Activated gamma-delta T cell treated with Interleukin-2 at 50 U/mL for 16 hours (primary cell): ENCODE measurements at places on chromosomes 7 and 10.

- DNase-seq = no peak
These were observed 279.7 kb upstream of the RNF32 start for GRCh38 chr7:156360835-156361234.

- no peak for DNase-seq
These were observed 1250.6 kb downstream of the GATA3 start for GRCh38 chr10:9305018-9305655.

- no peak for DNase-seq
These were observed 208.3 kb downstream of the PRPF18 start for GRCh38 chr10:13794992-13795612.

- no peak for DNase-seq
These were observed 216.7 kb downstream of the FAM107B start for GRCh38 chr10:14558025-14558424.

DNA sequence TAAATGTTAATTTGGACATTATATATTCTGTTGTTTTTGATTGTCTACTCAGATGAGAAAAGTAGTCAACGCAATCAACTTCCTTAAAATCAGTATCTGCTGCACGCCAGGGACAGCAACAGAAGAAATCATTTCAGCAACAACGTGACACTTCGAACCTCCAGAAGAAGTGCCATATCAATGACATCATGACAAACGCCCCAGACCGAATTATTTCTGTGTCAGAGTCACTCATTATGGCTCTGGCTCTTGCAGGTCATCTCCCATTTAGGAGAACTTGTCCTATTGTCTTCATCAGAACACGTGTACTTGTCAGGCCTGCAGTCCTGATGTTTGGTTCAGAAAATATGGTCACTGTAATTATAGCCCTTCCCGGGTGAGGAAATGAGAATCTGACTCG is 276.3 kb downstream of the ADARB2 start:
- DNase-seq = no peak

GRCh38 chr7:44320794-44321371 is 4.5 kb downstream of the CAMK2B start:
- DNase-seq = no peak

GRCh38 chr7:50205011-50205410 is 99.5 kb upstream of the IKZF1 start:
- no peak for DNase-seq

- no peak for DNase-seq
These were observed 272.3 kb upstream of the RNF32 start for GRCh38 chr7:156368053-156368843.

- DNase-seq = no peak
These were observed 207.3 kb downstream of the NXPH1 start for GRCh38 chr7:8640671-8641070.

DNA sequence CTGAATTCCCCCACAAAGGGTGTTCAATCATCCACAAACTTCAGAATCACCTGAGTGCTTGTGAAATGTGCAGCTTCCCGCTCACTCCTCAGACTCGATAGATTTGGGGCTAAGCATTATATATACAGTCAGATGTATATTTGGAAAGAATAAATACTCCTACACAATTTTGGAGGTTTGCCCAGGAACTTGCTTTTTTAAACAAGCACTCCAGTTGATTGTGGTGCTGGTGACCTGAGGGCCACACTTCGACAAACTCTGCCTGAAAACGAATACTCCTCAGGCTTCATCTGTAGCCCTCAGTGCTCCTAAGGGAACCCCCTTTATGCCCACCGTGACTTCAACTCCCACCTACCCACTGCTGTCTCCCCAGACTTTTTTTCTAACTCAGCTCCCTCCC is 211.6 kb downstream of the INHBA start:
- DNase-seq = no peak

DNA sequence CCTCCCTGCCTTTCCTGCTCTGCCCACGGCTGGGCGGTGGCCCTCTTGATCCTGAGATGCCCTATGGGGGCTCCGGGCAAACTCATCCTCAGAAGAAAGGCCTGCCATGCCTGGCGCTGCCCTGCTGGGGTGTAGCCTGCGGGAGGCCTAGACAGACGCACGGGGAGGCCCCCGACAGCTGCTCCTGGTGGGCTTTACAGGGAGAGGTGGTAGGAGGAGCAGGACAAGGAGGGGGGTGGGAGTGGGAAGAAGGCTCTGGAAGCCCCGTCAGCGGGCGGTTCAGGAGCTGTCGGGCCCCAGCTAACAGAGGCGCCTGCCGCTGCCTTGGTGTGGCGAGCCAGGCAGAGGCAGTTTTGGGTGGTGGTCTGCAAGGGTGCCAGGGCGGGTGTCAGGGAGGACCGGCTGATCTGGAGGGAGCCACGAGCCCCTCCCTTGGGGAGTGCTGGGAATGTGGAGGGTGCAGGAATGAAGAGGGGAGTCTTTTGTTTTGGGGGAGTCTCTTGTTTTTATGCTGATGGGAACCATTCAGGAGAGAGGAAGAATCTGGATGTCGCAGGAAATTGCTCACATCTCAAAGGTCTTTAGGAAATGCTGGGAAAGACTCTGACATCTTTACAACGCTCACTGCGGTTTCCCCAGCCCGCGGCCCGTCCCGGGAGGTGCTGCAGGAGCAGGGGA is 63.5 kb downstream of the CFAP46 start:
- DNase-seq = no peak

GRCh38 chr10:117400329-117400728 is 25.1 kb upstream of the PDZD8 start:
- no peak for DNase-seq

GRCh38 chr10:98029149-98030092 is 1.0 kb downstream of the CRTAC1 start:
- no peak for DNase-seq

- DNase-seq = no peak
These were observed 1.7 kb downstream of the NKX6-2 start for GRCh38 chr10:132783940-132784865.

DNA sequence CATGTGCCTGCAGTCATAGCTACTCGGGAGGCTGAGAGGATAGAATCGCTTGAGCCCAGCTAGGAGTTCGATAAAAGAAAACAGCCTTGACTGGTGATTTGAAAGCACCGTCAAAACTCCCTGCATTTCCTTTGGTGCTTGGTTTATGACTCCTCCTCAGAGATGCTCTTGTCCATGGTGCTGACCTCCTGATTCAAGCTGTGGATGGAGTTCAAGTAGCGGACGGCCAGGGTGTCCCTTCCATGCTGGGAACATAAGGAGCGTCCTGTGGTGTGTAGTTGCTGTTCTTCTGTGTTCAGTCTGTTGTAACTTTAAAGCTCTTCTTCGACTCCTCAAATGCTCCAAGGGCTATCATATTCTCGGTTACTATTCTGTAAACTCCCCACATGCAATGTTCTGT is 382.5 kb upstream of the KIAA1217 start:
- no peak for DNase-seq

DNA sequence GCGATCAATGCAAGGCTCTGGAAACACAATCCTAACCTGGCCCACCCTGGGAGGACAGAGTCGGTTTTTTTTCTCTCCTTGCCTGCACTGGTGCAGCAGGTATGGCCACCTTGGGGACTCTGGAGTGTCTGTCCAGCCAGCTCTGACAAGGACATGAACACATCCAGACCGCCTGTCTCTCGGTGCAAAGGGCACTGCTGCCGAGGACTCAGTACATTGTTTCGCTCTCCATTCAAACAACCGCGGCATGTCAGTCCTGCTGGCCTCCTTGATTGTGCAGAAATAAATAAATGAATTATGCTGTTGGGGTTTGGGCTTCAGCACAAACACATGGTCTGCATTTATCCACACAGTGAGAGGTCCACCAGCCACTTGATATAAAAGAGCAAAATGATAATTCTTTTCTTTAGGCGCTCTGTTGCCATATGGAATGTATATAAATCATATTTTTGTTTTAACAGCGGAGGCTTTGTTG is 565.2 kb downstream of the KCNMA1 start:
- DNase-seq = no peak

DNA sequence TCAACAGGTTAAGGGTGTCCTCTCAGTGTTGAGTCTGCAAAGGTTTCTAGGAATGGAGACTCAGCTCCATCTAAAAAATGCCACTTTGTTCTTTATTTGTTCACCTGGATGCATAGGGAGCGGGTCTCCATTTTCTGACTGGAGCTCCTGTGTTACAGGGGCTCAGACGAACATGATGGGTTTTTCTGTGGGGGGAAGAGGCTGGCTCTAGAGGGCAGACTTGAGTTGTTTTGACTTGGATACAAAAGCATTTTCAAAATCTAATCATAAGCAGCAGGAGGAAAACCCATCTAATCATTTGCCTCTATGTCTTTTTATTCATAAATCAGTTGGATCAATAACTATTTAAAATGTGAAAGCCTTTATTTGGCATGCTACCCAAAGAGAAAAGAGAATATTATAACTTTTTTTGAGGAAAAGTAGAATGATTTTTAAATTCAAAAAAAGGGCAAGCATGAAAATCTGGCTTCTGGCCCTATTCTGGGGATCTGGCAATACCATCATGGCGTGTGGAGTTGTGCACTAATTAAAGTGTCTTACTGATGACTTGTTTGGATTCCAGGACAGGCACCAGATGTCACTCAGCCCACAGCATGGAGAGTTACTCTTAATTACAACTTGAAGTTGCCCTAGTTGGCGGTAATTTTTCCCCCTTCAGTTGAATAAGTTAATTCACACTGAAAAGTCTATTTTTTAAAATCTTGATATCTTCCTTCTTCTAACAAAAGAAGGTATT is 594.9 kb downstream of the REEP3 start:
- no peak for DNase-seq

- no peak for DNase-seq
These were observed 291.3 kb upstream of the ZMIZ1 start for GRCh38 chr10:78777466-78777865.

DNA sequence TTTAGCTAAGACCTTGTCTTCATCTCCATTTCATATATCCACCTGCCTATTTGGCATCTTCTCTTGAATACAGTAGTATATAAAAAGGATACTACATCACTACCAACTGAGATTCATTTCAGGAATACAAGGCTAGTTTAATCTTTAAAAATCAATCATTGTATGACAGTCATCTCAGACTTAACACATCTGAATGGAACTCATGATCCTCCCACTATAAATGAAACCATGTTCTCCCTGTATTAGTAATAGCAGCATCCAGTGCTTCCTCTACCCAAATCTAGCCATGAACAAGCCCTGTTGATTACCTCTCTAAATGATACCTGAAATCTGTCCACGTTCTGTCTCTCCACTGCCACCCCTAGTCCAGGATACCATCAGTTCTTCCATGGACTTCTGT is 196.2 kb downstream of the CDK14 start:
- no peak for DNase-seq

- DNase-seq = no peak
These were observed 175.9 kb downstream of the NEURL1 start for GRCh38 chr10:103669243-103669929.

DNA sequence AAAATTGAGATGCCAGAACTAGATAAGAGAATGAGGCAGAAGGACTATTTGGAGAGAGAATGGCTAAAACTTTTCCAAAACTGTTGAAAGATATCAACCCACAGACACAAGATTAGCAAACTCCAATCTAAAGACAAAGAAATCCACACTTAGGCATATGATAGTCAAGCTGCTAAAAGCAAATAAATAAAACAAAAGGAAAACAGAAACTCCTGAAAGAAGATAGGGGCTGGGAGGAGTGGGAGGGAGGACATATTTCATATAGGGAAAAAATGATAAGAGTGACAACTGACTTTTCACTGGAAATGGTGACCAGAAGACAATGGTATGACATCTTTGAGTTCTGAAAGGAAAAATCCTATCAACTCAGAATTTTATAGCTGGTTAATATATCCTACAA is 105.4 kb upstream of the ADO start:
- no peak for DNase-seq

- DNase-seq = no peak
These were observed 208.8 kb downstream of the HIBADH start for GRCh38 chr7:27453702-27454405.

GRCh38 chr7:22269963-22270362 is 87.0 kb downstream of the RAPGEF5 start:
- no peak for DNase-seq

GRCh38 chr7:31651234-31652062 is 35.6 kb upstream of the PPP1R17 start:
- no peak for DNase-seq

DNA sequence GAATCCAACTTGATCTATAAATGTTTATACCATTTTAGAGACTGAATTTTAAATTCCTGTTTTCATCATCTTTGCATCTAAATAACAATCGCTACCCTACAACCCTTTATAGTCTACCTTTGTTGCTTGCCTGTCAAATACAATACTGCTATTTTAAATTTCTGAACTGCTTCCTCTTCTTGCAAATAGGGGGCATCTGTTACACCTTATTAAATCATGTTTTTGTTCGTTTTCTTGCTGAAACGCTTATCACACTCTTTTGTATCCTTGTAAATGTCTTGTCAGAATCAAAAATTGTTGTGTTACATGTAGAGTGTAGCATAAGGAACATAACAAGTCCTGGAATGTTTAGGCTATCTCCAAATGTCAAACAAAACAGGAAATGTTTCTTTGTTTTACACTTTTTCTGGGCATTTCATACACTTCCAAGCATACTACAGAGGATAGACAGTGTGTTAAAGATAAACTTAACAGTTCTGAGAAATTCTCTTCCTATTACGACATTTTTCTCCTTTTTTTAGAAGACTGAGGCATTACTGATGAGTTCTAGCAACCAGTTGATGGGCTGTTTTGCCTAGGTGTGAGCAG is 281.3 kb downstream of the GPR158 start:
- no peak for DNase-seq

DNA sequence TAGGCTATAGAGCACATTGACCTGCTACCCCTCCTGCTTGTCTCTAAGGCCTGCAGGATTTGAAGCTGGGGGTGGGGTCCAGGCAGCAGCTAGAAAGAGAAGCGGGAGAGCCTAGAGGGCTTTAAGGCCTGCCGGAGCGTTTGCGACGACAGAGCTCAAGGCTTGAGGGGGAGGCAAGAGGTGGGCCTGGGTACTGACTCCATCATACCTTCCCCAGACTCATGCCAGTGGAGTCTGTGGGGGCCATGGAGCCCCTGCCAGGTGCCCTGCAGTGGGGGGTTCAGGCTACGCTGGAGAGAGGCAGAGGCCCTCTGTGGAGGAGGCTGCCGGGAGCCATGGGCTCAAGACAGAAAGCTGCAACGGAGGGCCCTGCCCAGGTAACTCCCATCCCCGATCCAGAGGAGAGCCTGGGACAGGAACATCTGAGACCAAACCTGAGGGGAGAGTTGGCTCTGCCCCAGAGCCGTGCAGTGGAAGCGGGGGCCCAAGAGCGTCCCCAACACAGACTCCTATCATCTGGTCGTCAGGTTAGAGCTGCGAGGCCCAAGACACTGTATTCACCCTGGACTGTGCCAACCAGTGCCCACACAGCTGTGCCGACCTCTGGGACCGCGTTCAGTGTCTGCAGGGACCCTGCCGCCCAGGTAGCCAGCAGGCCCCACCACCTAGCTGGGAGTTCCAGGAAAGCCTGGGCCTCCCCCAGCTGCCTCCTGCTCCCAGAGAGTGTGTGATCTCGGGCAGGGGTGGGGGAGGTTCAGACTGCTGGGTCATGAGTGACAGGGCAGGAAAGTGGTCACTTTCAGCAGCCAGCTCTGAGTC is 13.2 kb upstream of the ZNF862 start:
- no peak for DNase-seq

DNA sequence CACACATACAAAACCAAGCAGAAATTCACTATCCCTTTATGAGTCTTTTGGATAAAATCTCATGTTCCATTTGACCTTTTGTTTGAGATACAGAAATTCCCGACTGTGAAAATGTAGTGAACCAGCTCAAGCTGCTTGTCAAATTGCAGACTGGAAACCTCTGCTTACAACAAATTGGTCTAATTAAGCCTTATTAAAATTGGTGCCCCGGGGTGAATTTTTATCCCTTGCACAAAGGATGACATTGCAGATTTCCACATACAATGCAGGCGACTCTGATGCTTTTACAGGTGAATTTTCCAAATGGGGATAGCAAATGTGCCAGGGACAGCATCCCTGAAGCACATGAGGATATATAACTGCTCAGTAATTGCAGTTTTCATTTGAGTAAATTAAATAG is 257.3 kb downstream of the BMPER start:
- no peak for DNase-seq
